ENCODE measurements at places on chromosomes 3 and 15. TPM values are rescaled to one million over a fixed set of nuclear protein-coding genes. Genes with fewer than 3 reads are reported as not detected.
A peak's percentile ranks its signal among the peaks of the same experiment; 100 is the strongest.

- peak; percentile 20 for DNase-seq
Measured at GRCh38 chr15:101652786-101653430, 727 bp upstream of the TM2D3 start.

NMNAT3 gene
- total RNA-seq = 3.6 TPM

GRCh38 chr15:55707518-55707917 is 35.4 kb downstream of the PRTG start:
- no peak for DNase-seq

DNA sequence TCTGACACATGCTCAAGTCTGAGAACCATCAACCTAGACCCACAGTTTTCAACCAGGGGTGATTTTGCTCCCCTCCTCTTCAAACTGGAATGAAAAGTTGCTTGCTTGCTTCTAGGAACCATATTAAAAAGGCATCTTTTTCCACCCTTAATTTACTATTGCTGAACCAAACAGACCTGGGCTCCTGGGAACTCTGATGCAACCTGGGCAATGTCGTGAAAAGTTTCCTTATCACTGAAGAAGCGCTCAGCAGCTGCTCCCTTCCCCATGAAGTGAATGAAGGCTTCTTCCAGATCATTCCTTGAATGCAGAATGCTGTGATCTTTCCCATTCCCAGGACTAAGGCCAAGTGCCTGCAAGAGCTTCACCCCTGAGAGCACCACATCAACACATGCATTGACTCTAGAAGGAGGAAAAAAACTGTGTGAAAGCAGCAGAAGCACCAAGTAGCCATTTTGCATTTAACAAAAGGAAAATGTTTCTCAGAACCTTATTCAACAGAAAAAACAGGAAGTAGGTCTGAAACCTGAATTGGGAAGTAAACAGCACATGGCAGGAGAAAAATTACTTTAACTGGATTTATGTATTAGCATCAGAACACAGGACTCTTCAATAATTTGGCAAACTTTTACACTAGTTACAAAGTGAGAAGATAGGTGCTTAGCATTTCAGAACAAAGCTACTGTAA is 8.7 kb downstream of the ADPGK start:
- no peak for DNase-seq

Data from activated naive CD8-positive, alpha-beta T cell treated with anti-CD3 and anti-CD28 coated beads for 36 hours (primary cell).